Right ventricle myocardium inferior (tissue), 1 donor: ENCODE measurements at places on chromosomes 3 and 15. TPM values are rescaled to one million over a fixed set of nuclear protein-coding genes. Genes with fewer than 3 reads are reported as not detected.

The NTRK3 gene
- total RNA-seq = 5.1 TPM

The UBXN7 gene
- 31.1 TPM for total RNA-seq

The SCN11A gene
- total RNA-seq = 0.08 TPM

The C3orf20 gene
- not detected for total RNA-seq

The SUMF1 gene
- total RNA-seq = 8.4 TPM

The SLC2A2 gene
- total RNA-seq = not detected

The FRMD5 gene
- 43.0 TPM for total RNA-seq

The HIGD2B gene
- total RNA-seq = not detected

The SLC22A14 gene
- total RNA-seq = not detected
